Central memory CD4-positive, alpha-beta T cell (primary cell): ENCODE measurements at places on chromosomes 4 and X.

- no peak for DNase-seq
These were observed 151.4 kb upstream of the USP9X start for GRCh38 chrX:40933706-40934425.

DNA sequence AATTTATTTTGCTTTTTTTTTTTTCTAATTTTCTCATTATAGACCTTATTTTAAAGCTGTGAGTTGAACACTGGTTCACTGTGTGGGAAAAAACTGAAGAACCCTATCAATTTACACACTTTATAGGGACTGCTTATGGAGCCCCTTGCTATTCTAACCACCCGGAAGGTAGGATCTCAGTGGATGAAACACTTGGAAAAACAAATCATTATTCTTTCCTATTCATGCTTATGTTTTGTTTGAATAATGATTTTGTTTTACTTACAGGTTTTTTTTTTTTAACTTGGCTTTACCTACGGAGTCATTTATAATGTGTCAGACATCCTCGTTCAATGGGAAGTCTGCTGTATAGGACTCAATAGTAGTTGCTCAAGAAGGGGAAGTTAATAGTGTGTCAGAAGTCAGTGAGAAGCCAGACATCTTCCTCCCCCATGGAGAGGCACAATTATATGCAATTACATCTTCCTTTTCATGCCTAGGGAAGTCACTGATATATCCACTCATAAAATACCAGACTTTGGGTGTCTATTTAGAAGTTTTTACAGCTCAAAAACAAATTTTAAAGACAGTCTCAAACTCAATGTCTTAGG, 113.2 kb downstream of the ARSF start:
- DNase-seq, result no peak

- DNase-seq, result no peak
These were observed 81.2 kb downstream of the TMEM144 start for GRCh38 chr4:158291334-158292055.

DNA sequence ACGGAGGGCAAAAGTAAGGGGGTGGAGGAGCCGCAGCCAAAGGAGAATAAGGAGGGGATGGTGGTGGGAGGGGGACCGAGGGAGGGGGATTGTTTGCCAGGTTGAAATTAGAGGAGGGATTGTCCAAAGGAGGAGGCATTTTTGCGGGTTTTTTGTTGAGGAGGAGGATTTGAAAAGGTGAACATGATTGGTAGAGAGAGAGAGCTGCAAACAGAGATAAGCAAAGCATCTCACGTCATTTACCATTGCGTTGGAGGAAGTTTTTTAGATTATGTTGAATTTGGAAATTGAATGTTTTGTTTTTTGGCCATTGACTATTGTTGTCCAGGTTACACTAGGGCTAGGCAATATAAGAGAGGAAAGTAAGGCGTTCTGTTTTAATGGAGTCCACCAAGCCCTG, 54.5 kb upstream of the ABCB7 start:
- DNase-seq, result no peak

- no peak for DNase-seq
These were observed 88.2 kb upstream of the PPARGC1A start for GRCh38 chr4:23978002-23978401.

DNA sequence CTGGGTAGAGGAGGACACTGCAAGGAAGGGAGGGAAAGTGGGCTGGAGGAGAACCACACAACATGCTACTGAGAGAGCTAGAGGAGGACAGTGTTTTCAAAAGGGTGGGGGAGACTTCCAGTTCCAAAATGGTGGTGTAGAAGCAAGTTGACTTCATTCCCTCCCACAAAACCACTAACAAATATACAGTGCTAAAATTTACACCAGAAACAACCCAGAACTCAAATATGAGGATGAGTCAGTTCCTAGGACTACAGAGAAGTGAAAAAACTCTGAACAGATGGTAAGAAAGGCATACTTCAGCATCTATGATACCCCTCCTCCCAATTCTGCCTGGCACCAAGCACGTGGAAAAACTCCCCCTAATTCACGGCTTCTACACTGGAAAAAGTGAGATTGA, 9.8 kb downstream of the AADAT start:
- DNase-seq, result no peak

GRCh38 chrX:28639451-28639850, 52.2 kb downstream of the IL1RAPL1 start:
- DNase-seq, result no peak

GRCh38 chr4:147396105-147396504, 84.8 kb upstream of the EDNRA start:
- DNase-seq, result no peak

DNA sequence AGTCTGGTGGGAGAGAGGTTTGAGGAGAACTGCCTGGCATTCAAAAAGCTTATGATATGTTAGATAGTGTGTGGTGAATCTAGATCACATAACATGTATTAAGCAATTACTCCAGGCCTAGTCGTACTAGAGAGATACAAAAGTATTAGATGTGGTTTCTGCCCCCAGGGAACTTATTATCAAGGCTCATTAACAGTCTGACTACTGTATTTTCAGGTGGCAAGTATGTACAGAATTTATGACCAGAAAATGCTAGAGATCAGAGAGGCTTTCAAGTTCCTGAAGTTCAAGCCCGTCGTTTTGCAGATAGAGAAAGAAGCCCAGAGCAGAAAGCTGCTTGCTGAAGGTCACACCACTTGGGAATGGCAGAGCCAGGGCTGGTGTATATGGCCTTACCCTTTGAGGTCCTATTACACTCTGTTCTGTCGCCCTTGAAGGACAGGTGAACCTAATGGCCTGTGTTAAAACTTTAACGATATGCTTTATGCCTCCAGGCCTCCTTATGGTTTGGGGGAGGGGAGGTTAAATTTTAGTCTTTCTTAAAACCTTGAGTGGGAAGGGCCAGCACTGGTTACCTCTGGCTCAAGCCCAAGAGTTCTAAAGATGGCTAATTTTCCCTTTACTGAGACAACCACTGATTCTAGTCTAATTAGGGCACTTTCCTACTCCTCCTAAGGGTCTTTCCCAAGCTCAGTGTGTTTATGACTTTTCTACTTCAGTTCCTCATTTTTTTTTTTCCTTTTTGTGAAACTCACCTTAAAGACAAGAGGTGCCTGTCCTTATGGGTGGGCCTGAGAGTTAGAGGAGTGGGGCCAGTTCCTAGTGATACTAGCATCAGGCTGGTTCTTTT, 19.9 kb downstream of the TMEM164 start:
- DNase-seq, result no peak

GRCh38 chr4:68401231-68401630, 46.0 kb upstream of the TMPRSS11E start:
- no peak for DNase-seq

GRCh38 chr4:57071326-57071725, 38.9 kb downstream of the IGFBP7 start:
- DNase-seq, result no peak

DNA sequence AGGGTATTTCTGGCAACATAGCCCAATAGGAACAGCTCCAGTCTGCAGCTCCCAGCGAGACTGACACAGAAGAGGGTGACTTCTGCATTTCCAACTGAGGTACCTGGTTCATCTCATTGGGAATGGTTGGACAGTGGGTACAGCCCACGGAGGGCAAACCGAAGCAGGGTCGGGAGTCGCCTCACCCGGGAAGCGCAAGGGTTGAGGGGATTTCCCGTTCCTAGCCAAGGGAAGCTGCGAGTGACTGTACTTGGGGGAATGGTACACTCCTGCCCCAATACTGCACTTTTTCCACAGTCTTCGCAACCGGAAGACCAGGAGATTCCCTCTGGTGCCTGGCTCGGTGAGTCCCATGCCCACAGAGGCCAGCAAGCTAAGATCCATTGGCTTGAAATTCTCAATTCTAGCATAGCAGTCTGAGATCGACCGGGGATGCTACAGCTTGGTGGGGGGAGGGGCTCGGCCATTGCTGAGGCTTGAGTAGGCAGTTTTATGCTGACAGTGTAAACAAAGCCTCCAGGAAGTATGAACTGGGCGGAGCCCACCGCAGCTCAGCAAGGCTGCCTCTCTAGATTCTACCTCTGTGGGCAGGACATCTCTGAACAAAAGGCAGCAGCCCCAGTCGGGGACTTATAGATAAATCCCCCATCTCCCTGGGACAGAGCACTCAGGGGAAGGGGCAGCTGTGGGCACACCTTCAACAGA, 14.0 kb upstream of the ADAD1 start:
- DNase-seq, result no peak

DNA sequence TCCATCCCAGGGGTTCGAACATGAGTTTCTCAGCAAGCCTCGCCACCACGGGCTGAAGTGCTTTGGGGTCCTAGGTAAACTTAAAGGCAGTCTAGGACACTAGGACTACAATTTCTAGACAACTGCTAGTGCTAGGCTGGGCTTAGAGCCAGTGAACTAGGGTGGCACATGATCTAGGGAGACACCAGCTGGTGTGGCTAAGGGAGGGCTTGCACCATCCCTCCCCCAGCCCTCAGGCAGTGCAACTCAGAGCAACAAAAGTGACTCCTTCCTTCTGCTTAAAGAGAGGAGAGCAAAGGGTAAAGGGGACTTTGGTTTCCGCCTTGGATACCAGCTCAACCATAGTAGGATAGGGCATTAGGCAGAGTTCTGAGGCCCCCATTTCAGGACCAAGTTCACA, 162.5 kb upstream of the AFF2 start:
- no peak for DNase-seq

GRCh38 chrX:41293269-41293668, 40.7 kb upstream of the DDX3X start:
- DNase-seq, result no peak

GRCh38 chr4:141645611-141646340, 9.4 kb downstream of the IL15 start:
- DNase-seq, result no peak

- DNase-seq, result no peak
These were observed 53.0 kb upstream of the DAPP1 start for GRCh38 chr4:99763635-99764101.

- no peak for DNase-seq
These were observed 39.2 kb downstream of the FAM241A start for GRCh38 chr4:112184438-112184837.

- DNase-seq, result no peak
These were observed 26.6 kb upstream of the AMELX start for GRCh38 chrX:11266573-11267003.

DNA sequence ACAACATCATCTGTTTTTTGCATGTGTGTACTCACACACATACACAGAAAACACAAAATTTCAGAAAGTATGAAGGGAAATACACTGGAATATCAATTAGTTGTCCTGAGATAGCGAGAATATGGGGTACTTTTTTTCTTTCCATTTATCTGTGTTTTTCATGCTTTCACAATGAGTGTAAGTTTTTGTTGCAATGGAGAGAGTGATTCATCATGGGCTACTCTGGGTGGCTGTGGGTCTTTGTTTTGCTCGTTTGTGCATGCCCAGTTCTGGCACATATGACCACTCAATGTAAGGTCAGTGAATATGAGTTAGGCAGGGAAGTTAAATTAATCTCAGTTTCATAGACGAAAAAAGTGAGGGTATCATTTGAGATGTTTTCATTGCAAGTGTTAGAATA, 26.9 kb downstream of the XK start:
- DNase-seq, result no peak

GRCh38 chr4:26397086-26397485, 76.3 kb downstream of the RBPJ start:
- DNase-seq, result no peak

- DNase-seq, result no peak
These were observed 241.5 kb downstream of the SHOX start for GRCh38 chrX:872090-872489.

DNA sequence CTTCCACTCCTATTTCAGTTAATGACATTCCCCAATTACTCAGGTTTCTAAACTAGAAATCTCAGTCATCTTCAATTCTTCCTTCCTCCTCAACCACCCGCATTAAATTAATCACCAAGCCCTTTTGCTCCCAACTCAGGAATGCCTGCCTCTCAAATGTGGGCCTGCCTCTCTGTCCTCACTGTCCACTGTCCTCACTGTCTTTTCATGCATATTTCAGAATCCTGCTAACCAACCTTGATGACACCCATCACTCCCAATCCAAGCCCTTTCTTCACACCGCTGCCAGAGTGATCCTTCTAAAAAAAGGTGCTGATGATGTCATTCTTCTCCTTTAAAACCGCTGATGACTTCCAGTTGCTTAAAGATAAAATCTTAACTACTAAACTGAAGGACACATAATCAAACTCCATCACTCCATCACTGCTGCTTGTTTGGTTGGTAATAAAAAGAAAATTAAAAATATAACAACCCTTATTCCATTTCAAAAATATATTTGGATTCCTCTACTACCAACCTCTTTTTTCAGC, 5.1 kb upstream of the APBB2 start:
- no peak for DNase-seq

GRCh38 chr4:188781655-188782054, 642.4 kb downstream of the TRIML1 start:
- DNase-seq, result no peak

GRCh38 chr4:182179105-182179504, 64.1 kb upstream of the TENM3 start:
- DNase-seq, result no peak

GRCh38 chr4:726838-727237, 21.2 kb downstream of the PCGF3 start:
- DNase-seq, result no peak

DNA sequence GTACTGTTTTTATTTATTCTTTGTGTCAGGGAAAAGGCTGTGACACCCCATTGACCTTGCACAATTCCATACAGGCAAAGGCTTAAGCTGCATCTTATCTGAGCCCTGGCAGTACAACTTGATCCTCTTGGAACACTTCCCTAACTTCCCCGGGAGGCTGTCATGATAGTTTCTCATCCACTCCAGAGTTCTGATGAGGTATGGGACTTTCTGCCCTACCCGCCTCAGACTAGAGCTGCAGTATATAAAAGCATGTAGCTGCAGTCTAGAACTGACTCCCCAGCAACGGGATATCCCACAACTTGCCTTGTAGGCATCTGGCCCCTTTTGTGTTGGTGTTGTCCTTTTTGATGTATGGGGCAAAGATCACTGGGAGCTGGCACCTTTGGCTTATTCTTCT, 72.7 kb downstream of the FNIP2 start:
- no peak for DNase-seq

DNA sequence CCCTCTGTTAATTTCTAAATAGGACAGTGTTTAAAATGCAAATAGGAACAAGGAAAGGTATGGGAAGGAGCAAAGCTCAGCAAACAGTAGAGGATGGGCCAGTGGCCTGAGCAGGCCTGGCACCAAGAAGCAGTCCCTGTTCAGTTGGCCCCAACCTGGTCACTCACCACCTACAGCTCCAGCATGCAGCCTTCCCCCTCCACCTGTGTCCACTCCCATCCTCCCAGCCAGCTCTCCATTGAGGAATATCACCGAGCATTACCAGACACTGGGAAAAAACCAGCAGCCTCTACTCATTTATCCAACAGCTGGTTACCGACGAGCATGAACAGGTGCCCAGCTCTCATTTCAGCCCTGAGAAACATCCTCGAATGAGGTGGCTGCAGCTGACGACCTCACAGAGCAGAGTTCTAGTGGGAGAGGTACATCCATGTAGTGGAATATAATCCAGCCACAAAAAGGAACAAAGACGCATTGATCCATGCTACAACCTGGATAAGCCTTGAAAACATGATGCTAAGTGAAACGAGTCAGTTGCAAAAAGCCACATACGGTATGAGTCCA, 25.6 kb downstream of the CD99L2 start:
- DNase-seq, result no peak
